ENCODE measurements at places on chromosomes 2 and 18.

GRCh38 chr2:178523596-178524134 is 43.4 kb downstream of the PLEKHA3 start:
- H3K4me3 ChIP-seq, result peak overlapping the region; percentile 84
- peak overlapping the region; percentile 59 for H3K27ac ChIP-seq
- DNase-seq, result peak; percentile 46
- no peaks in the 10 kb centered on the region for H3K27me3 ChIP-seq
- no peaks in the 10 kb centered on the region for H3K4me1 ChIP-seq

DNA sequence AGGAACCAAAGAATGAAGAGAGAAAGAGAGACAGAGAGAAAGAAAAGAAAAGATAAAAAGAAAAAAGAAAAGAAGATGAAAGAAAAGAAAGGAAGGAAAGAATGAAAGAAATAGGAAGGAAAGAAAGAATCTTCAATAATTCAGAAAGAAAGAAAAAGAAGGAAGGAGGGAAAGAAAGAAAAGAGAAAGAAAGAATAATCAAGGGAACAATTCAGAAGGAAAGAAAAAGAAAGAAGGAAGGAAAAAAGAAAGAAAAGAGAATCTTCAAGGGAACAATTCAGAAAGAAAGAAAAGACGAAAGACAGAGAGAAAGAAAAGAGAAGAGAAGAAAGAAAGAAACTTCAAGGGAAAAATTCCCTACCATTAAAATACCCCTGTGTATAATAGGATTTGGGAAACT is 5.6 kb upstream of the KCTD1 start:
- no peak overlapping the region for H3K4me3 ChIP-seq
- DNase-seq, result no peak
- H3K4me1 ChIP-seq, result no peaks in the 10 kb centered on the region

DNA sequence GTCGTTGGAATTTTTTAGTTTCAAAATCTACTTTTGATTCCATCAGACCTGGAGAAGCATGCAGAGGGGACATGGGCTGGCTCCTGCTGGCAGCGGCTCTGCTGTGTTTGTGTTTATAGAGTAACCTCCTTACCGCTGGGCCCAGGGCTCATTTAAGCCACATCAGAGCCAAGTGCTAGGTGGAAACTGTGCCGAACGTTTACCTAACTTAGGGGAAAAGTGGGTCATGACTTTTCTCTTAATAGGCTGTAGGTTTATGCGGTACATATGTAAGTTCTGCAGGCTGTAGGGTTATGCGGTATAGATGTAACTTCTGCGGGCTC is 17.7 kb downstream of the CNDP2 start:
- no peak for DNase-seq
- H3K27ac ChIP-seq, result no peak overlapping the region
- no peaks in the 10 kb centered on the region for H3K4me1 ChIP-seq
- H3K36me3 ChIP-seq, result peaks cover 71% of the 10 kb centered on the region
- H3K4me3 ChIP-seq, result no peak overlapping the region

DNA sequence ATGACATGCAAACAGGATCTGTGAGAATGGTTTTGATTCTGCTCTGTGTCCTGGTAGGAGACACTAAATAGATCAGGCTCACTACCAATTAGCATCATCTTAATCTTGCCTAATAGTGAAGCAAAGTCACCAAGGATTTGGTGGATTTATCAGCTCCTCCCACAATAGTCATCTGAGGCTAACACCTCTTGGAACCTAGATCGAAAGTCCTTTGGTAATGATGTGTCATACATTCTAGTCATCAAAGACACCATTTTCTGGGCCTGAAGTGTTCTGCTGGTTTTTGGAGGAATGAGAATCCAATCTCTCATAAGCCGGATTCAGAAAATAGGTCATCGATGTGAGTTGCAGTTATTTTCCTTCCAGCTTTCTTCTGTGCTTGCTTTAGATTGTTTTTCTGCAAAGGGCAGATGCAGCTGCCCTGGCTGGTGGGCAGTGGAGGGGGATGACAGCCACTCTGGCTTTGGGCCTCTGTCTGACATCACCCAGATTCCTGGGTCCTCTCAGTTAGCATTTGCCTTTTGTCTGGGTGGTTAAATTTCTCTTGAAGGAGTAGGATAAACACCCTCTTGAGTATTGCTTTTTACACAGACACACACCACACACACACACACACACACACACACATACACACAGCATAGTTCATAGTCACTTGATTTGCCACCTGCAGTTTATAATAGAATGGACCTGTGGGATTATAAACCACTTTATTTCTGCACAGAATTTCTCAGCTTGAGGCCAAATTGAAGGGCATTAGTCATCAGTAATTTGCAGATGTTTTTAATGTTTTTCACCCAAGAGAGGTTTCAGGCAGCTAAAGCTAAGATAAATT is at the start of gene MYO3B:
Gene MYO3B (plus strand): TSS at position 198 of the 832 bp plus-strand sequence. CDS start 141 bp downstream, at position 339.
- H3K27me3 ChIP-seq, result no peaks in the 10 kb centered on the region
- no peaks in the 10 kb centered on the region for H3K36me3 ChIP-seq
- no peak within 1 kb of the TSS for H3K4me3 ChIP-seq
- no peak within 1 kb of the TSS for H3K27ac ChIP-seq
- H3K4me1 ChIP-seq, result 0 out of 2 replicates have a peak, but pooled peaks cover 5% of the 10 kb centered on the region
- no peak for DNase-seq

- no peaks in the 10 kb centered on the region for H3K27me3 ChIP-seq
- H3K4me1 ChIP-seq, result no peaks in the 10 kb centered on the region
- H3K27ac ChIP-seq, result no peak overlapping the region
These were observed 366.0 kb upstream of the SLC14A2 start for GRCh38 chr18:45249246-45249661.

DNA sequence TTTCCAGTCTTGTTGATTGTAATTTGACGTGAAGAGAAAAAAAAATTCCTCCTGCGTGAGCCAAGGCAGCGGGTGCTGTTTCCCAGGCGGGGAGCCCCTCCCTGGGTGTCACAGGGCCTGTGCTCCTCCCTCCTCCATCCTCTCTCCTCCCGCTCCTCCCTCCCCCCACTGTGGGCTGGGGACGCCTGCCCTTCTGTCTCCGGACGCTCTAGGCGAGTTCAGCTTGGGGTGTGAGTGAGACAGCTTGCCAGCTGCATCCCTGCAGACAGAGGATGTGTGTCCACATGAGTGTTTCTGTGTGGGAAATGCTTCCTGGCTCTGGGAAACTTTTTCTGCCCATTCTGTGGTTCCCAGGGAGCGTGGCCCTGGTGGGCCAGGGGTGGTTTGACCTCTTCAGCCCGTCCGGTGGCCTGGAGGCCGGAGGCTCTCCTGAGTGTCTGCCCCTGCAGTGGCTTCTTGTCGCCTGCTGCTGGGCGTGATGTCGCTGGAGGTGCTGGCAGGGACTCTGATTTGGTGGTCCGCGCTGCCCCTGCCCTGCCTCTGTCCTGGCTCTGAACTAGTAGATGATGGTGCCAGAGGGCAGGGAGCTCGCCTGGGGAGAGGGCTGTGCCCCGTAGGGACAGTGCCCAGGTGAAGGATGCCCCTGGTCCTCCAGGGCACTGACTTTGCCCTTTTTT is 96.4 kb downstream of the USP40 start:
- peaks cover 11% of the 10 kb centered on the region for H3K36me3 ChIP-seq
- no peak overlapping the region for H3K4me3 ChIP-seq
- no peak overlapping the region for H3K27ac ChIP-seq

- no peak overlapping the region for H3K27ac ChIP-seq
- H3K27me3 ChIP-seq, result no peaks in the 10 kb centered on the region
- no peak overlapping the region for H3K4me3 ChIP-seq
- peaks cover 4% of the 10 kb centered on the region for H3K4me1 ChIP-seq
- DNase-seq, result no peak
These were observed 34.2 kb downstream of the MRPS9 start for GRCh38 chr2:105072039-105072438.

DNA sequence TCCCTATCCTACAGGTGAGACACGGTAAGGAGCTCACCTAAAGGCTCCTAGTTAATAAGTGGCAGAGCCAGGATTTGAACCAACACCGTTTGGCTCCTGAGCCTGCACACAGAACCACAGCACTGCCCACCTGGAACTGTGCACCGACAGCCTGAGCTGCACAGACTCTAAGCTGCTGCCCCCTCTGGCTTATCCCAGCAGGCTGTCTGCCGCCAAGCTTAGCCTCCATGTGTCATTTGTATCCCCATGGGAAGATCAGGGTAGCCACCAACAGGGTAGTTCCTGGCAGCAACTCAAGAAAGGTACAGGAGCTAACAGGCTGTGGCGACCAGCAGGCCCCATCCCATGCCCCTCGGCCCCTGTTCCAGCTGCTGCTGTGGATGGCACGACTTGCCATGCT is 135.7 kb downstream of the LRRC30 start:
- no peak overlapping the region for H3K4me3 ChIP-seq
- H3K27ac ChIP-seq, result no peak overlapping the region
- no peaks in the 10 kb centered on the region for H3K4me1 ChIP-seq

DNA sequence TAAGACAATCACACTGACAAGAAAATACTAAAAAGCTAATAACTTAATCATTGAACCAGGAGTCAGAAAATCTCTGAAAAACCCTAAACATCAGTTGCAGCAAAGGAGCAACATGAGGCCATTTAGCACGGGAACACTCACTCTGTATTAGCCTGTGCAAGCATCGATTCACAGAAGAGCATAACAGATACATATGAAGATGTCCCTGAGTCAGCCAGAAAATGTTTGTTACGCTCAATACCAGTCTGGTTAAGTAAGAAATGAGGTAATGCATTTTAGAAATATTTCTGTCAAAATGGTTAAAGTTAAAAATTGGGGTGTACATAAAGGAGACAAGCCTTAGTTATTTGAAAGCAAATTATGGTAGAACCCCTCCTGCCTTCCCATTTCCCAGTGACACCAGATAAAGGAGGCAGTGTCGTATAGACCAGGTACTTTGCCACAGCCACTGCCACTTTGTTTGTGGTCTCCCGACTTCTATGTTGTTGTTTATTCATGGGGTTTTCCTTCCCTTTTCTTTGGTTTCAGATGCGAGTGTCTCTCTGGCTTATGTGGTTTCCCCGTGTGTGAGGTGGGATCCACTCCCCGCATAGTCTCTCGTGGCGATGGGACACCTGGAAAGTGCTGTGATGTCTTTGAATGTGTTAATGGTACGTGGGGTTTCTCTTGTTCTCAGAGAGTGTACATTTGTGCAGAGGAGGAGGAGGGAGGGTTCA is 108.6 kb downstream of the CRIM1 start:
- no peak overlapping the region for H3K4me3 ChIP-seq
- peaks cover 35% of the 10 kb centered on the region for H3K4me1 ChIP-seq
- peaks cover 6% of the 10 kb centered on the region for H3K36me3 ChIP-seq
- H3K27ac ChIP-seq, result no peak overlapping the region
- DNase-seq, result no peak
- H3K27me3 ChIP-seq, result no peaks in the 10 kb centered on the region

- no peaks in the 10 kb centered on the region for H3K36me3 ChIP-seq
- no peaks in the 10 kb centered on the region for H3K4me1 ChIP-seq
- H3K27me3 ChIP-seq, result no peaks in the 10 kb centered on the region
- no peak overlapping the region for H3K27ac ChIP-seq
- no peak for DNase-seq
- H3K4me3 ChIP-seq, result no peak overlapping the region
These were observed 51.6 kb downstream of the SPP2 start for GRCh38 chr2:234102112-234102511.

- H3K27ac ChIP-seq, result no peak overlapping the region
- H3K4me1 ChIP-seq, result no peaks in the 10 kb centered on the region
- no peak for DNase-seq
- H3K4me3 ChIP-seq, result no peak overlapping the region
- H3K36me3 ChIP-seq, result no peaks in the 10 kb centered on the region
These were observed 25.0 kb downstream of the COA5 start for GRCh38 chr2:98583276-98583675.

DNA sequence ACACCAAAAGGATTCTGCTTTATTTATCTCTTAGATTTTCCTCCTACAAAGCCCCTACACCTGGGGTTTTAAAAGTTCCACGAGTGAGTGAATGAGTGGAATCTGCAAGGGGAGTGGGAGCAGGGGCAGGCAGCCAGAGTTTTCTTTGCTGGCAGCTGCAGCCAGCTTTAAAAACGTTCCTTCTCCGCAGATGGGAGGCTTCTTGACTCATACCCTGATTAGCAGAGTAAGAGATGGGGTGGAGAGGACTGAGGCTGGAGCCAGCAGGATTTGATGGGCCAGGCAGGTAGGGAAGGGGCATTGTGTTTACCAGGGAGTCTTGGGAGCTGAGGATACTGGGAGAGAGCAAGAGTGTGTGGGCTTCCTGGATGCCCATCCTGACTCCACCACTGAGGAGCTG is 99.6 kb upstream of the TNP1 start:
- no peaks in the 10 kb centered on the region for H3K4me1 ChIP-seq
- H3K4me3 ChIP-seq, result no peak overlapping the region
- no peak overlapping the region for H3K27ac ChIP-seq

DNA sequence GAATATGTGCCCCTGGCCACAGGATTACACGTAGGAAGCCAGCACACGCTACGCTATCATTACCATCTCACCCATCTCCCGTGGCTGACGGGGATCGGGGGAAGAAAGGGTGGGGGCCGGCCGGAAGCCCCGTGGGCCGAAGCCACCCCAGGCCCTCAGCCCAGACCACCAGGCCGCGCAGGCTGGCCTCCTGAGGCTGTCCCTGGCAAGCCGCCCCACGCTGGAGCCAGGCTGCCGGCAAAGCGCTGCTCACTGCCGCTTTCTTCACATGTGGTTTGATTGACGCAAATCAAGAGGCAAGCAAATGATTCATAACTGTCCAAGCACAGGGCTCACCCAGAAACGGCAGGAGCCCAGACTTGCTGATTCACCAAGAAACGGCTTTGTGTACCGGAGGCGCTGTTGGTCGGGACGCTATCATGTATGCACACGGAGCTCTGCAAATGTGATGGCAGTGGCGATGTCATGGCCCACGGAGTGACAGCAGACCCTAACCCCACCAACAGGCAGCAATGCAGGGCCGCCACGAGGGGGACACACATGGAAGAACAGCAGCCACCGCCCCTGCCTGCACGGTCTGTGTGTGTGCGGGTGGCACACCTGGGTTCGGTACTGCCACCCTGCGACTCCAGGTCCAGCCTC is 125.7 kb downstream of the HDAC4 start:
- no peak for DNase-seq
- no peaks in the 10 kb centered on the region for H3K27me3 ChIP-seq
- no peaks in the 10 kb centered on the region for H3K36me3 ChIP-seq
- no peak overlapping the region for H3K27ac ChIP-seq

DNA sequence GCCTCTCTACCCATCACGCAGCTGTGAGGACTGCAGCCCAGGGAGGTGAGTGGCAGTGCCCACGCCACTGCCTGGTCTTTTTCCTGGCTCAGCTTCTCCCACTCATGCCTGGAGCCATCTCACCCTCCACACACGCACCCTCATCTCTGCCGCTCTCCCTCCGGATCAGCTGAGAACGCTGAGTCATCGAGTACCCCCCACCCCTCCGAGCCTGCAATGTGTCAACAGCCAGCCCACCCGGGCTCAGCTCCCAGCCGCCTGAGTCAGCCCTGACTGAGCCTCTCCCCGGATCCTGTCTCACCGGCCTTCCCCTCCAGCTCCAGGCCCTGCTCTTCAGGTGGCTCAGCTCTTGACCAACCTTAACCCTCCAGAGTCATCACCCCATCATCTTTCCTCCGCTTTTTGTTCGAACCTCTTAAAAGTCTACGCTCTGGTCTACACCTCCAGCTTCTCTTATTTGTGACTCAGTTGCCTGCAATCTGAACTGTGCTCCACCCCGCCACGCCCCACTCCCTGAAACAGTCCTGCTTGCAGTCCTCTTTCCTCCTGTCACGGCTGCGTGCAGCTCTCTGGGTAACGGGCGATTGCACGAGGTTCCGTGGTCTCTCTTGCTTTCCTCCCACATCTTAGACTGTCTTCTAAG is 94.4 kb upstream of the ASAP2 start:
- no peak overlapping the region for H3K4me3 ChIP-seq
- no peak for DNase-seq
- H3K4me1 ChIP-seq, result peaks cover 2% of the 10 kb centered on the region
- no peaks in the 10 kb centered on the region for H3K36me3 ChIP-seq
- H3K27me3 ChIP-seq, result no peaks in the 10 kb centered on the region

- H3K27me3 ChIP-seq, result no peaks in the 10 kb centered on the region
- DNase-seq, result no peak
- H3K4me3 ChIP-seq, result no peak overlapping the region
- H3K4me1 ChIP-seq, result no peaks in the 10 kb centered on the region
These were observed 132.1 kb upstream of the DNMT3A start for GRCh38 chr2:25473758-25474340.

All from H1 (cell line).